ENCODE measurements at places on chromosomes 1 and 21. TPM values are rescaled to one million over a fixed set of nuclear protein-coding genes. Genes with fewer than 3 reads are reported as not detected.

DNA sequence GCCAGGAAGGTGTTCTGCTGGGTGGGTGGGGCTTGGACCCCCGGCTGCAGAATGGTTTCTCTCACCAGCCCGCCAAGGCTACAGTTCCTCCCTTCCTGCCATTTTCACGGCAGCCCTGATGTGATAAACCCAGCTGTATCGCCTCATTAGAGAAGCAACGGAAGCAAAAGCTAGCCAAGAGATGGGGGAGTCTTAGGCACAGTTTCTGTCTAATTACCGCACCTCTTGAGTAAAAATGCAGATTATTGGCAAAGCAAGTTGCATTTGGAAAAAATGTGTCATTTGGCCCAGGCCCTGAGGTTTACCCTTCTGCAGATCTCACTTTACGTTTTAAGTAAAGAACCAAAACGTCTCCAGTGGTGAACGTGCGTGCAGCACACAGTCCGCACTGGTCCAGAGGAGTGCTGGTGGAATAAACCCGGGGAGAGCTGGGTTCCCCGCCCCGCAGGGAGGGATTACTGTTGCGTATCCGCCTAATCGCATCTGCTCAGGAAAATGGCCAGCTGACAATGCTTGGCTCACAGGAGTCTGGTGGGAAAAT is 109.9 kb downstream of the GALNT2 start:
- DNase-seq: no peak

DNA sequence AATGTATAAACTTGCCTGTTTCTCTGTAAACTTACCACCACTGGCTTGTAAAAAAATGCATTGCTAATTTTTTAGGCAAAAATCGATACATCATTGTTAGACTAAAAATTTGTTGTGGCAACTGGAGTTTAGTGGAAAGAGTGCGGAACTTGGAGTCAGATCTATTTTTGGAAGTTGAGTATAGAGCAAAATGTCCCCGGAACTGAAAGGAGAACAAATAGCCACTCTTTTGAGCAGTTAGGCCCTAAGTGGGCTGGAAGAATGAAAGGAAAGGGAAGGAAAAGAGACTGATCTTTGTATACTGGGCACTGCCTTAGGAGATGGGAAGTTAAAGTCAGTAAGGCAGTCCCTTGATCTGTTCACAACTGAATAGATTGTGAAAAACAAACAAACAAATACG is 30.2 kb downstream of the OPTC start:
- DNase-seq: peak; percentile 24

DNA sequence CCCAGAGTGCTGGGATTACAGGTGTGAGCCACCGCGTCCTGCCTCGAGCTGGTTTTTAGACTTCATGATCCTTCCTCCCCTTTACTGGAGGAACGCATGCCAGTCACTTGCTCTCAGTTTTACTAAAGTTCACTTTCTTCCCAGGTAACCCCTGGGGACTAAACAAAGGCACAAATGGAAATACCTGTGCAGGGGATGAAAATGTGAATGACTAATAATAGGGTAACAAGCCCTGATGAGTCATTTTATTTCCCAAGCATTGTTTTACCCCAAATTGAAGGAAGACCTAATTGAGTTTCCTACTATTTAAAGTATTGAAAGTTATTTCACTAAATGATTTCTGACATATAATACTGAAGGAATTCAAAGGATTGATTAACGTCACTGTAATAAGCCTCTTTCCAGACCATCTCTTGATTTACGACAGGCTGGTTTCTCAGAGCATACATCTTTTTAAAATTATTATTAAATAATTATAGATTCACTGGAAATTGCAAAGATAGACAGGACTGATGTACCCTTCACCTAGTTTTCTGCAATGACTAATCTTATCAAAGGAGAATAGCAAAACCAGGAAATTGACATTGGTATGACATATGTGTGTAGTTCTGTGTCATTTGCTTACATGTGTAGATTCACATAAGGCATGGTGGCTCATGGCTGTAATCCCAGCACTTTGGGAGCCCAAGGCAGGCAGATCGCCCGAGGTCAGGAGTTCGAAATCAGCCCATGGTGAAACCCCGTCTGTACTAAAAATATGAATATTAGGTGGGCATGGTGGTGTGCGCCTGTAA is 53.2 kb upstream of the SOD1 start:
- DNase-seq: no peak

DNA sequence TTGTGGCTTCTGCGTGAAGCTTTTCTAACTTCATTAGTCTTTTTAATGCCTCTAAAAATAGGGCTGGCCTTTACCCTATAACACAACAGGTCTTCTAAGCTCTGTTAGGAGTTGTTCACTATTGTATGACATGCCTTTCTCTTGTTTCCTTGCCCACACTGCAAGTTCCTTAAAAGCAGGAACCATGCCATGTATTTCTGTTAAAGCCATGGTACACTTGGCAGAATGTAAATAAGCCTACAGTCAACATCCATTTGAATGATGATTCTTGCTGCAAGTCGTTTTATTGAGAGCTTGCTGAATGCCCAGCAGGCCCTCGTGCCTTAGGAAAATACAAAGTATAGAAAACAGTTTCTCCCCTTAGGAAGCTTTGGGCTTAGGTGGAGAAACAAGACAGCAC is 214.6 kb downstream of the DUSP10 start:
- DNase-seq: no peak

GRCh38 chr1:47508702-47509431 is 71.0 kb downstream of the FOXD2 start:
- DNase-seq: peak; percentile 59

DNA sequence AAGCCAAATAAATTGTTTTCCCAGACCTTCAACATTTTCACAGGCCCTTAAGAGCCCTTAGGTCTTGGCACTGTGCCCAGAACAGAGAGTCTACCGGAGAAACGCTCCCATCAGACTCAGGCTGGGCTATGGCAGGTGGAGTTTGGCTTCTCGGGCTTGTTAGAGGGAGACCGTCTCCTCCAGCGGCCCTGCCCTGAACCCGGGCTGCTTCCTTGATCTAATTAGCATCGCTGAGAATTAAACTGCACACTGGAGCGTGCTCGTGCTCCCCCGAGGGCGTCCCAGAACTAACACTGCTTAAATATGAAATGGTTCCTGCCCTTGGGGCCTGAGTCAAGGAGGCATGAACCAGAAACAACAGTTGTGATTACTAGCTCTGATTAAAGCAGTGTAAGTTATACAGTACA is 634.4 kb downstream of the MATN1 start:
- no peak for DNase-seq

- DNase-seq: peak; percentile 15
Observed at GRCh38 chr1:52403566-52404115, 582 bp downstream of the ORC1 start.

DNA sequence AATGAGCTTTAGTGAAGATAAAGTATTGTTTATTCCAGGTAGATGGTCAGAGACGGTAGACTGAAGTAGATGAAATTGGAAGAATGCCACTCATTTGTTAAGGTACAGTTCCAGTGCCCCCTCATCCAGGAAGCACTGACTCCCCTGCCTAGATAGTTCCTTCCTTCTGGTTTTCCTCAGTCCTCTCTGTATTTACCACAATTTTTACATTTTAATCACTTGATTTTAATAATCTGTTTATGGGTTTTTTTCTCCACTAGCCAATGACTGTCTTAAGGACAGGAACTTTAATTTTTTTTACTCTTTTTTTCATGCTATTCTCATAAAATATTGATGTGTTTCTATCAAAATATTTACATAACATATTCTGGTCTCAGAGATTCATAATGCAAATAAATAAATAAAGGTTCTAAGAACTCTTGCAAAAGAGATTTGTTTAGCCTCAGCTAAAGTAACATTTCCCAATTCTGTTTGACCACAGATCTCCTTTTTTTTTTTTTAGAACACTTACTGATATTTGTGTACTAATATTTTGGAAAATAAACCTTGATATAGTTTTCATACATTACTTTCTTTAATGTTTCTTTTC is 651.6 kb downstream of the PLPP3 start:
- no peak for DNase-seq

DNA sequence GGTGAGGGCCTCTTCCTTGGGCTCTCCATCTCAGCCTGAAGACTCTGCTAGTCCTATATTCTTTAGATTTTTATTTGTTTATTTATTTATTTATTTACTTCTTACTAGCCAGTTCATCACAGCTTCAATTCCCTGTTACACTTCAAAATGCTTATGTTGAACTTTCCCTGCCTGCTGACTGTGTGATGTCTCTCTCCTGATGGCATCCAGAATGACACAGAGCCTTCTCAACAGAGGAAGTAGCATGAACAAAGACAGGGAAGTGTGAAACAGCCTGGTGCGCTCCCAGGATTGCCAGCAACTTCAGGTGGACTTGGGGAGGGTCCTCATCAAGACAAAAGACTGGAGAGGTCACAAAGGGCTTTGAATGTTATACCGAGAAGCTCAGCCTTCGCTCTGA is 4.3 kb upstream of the IPO13 start:
- no peak for DNase-seq

DNA sequence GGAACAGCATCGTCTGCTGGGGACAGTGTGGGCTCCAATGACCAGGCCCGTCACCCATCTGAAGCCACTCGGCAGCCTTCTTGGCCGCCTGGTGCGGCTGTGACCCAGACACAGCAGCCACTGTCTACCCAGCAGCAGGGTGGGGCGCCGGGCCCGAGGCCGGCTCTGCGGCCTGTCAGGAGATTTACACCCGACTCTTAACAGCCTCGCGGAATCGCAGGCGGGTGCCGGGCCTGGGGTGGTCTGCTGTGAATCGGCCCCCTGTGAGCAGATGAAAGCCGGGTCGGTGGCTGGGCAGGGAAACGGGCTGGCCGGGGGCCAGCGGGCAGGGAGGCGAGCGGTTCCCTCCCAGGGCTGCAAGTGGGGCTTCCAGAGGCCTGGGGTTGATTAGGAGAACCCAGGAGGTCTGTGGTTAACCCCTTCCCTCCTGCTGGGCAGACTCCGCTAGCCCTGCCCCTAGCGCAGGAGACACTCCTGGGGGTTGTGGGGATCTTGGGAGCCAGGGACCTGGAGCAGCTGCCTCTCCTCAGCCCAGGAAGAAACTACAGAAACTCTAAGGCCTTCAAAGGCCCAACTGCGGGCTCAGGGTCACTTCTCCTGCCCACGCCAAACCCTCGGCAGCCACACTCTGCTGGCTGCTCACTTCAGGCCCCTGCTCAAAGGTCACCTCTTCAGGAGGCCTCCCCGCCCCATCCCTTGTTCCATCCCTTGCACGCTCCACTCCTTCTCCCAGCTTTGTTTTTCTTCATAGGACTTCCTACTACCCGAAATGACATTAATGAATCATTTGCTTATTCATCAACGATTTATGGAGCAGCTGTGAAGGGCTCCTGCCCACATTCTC is 15.6 kb downstream of the RUNX3 start:
- DNase-seq: no peak

DNA sequence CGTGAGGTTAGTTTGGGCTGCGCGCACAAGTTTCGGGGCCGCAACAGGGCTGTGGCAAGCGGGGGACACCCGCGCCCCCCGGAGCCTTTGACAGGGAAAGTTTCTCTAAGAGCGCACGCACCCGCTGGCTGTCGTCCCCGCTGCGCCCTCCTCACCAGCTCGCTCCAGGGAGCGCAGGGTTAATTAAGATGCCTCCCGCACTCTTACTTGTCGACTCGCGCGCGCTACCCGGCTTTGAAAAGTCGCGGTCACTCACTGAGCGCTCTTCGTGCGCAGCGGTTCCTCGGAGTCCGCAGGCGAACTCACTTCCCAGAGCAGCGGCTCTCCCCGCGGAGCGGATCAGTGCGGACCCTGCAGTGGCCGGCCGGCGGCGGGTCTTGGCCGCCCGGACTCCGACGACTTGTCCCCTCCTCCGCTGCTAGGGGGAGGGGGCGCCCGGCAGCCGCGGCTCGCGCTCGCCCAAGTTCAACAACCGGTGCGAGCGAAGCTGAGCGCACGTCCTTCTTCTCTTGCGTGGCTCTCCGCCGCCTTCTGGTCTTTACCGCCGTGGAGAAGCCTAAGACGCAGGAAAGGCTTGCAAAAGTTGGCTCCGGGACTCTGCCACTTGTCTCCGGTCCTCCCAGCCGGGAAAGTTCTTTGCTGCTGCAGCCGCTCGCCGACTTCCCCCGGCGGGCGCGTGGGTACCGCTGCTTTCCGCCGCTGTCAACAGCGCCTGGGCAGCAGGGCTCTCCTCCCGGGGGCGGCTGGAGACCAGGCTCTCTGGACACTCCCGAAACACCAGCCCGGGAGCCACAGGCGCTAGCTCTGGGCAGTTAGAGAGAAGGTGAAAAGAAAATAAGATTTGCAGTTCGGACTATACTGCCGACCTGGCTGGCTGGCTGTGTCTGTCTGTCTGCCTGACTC is 506 bp downstream of the JUN start:
- DNase-seq: peak; percentile 48

GRCh38 chr1:181743878-181744312 is 260.6 kb downstream of the CACNA1E start:
- no peak for DNase-seq

DNA sequence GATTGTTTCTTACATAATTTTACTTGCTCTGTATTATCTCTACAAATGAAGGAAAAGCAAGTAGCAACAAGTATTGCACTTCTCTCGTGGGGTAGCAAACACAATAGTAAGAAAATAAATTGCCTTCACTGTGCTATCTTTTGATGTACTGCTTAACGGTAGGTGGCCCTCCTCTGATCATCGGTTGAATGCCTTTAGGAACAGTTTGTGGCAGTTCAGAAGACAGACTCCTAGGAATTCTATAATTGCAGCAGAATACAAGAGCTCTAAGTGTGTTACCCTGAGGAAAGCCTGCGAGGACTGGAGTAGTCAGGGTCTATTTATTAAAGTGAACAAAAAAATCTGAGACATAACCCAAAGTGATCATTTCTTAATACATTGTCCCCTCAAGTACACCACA is 1135.9 kb downstream of the KCNT2 start:
- DNase-seq: no peak

DNA sequence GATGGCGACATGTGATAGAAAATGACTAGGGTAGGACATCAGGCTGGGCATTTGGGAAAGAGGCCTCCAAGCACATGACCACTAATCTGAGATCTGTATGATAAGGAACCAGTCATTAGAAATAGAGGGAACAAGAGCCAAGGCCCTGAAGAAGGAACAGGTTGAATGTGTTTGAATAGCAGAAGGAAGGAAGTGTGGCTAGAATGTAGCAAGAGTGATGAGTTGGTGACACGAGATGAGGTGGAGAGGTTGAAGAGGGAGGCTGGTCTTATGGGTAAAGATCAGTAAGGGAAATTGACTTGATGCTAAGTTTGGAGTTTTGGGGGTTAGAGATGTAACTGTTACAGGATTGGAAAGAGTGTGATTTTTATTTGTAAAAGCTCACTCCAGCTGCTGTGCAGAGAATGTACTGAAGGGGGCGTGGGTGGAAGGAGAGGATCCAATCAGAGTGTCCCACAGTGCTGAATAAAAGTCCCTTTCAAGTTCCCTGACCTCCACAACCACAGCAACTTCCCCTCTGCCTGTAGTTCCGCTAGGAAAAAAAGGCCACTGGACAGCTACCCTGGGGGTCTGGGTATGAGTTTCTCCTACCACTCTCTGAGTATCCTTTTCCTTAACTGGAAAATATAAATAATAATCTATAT is 295.0 kb downstream of the OMA1 start:
- no peak for DNase-seq

Gene RGS4
- 1.4 TPM for total RNA-seq

Gene TFAP2E
- 0.59 TPM for total RNA-seq

Gene SPATA21
- total RNA-seq: not detected

Gene LGR6
- total RNA-seq: 11.9 TPM

Gene KRTAP11-1
- 25.4 TPM for total RNA-seq

Gene NKAIN1
- 0.39 TPM for total RNA-seq

Gene EXO5
- total RNA-seq: 7.7 TPM

All from skin of body (tissue), 3 donors.